ENCODE measurements at places on chromosomes 5 and 9.

- DNase-seq: no peak
Measured at GRCh38 chr9:38117651-38118050, 48.6 kb upstream of the SHB start.

DNA sequence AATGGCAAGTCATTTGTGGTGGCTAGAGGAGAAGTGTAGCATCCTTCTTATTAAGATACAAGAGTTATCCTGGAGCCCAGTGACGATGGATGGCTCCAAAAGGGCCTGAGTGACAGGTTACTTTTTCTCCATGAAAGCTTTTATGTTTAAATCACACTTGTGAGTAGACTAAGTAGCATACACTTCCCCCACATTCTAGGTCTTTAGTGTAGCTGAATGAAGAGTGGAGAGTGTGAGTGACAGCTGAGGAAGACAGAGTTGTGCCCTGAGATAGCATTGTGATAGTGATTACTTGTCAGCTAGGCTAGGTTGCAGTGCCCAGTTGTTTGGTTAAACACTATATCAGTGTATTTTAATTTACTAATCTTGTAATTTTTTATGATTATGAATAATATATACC lies 337.8 kb downstream of the TENT4A start:
- DNase-seq: no peak

GRCh38 chr9:77977210-77977611 lies 54.4 kb downstream of the GNAQ start:
- DNase-seq: no peak

GRCh38 chr5:85716344-85717202 lies 901.2 kb upstream of the COX7C start:
- DNase-seq: no peak

GRCh38 chr9:5790923-5791322 lies 42.0 kb downstream of the ERMP1 start:
- no peak for DNase-seq

DNA sequence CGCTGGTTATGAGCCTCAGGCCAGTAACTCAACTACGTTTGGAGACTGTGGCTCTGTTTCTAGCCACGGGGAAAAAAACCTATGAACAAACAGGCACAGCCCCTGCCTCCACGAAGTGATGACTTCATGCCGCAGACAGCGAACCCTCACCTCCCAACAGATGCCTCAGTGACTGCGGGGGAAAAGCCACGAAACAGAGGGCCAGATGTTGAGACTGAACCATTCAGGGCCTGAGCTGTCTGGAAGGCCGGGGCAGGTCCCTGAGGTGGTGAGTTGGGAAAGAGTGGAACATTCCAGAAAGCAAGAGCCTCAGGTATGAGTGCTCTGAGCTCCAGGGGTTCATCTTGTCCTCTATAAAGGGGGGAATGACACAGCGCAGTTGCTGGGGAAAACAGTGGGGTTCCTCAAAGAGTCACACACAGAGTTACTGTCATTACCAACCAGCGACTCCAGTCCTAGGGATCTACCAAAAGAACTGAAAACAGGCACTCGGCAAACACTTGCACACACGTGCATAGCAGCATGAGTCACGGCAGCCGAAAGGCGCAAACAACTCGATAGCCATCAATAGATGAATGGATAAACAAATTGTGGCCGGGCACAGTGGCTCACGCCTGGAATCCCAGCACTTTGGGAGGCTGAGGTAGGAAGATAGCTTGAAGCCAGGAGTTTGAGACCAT lies 15.3 kb downstream of the PLPP7 start:
- DNase-seq: no peak

- no peak for DNase-seq
Measured at GRCh38 chr5:133332439-133333024, 279.8 kb downstream of the FSTL4 start.

DNA sequence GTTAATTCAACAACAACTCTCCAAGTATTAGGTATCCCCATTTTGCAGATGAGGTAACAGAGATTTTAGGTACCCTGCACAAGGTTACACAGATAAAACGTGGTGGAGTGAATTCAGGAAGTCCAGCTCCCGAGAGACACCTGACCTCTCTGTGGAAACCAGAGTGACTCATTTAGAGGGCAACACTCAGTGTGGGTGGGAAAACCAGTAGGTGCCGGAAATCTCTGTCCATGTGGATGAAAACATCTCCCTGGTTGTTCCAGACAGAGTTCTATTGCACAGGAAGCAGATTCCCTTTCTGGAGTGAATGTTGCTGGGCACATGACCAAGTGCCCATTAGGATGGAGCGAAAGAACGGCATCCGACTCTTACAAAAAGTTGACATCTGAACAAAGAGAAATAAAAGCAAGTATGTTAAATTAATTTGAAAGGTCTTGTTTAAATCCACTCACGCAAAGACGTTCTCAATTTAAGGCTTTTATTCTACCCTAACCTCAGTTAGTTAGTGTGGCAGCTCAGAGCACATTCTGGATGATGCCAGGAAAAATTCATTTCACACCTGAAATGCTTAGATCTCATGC lies 391.9 kb upstream of the WWC1 start:
- DNase-seq: no peak

DNA sequence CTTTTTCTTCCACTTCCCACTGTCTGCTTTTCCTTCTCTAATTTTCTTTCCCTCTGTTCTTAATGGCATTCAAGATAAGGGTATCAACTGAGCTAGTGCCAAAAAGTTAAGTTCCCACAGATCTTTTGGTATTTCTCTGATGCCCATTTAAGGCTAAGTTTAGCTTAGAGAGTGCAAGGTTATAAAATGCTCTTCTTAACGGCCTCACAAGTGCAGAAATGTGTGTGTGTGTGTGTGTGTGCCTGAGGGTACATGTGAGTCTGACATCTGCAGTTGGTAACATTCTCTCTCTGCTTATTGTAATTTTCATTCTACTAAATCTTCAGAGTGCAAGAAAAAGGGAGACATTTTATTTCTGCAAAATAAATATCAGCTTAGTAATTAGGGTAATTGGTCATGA lies 24.2 kb downstream of the FBN2 start:
- no peak for DNase-seq

DNA sequence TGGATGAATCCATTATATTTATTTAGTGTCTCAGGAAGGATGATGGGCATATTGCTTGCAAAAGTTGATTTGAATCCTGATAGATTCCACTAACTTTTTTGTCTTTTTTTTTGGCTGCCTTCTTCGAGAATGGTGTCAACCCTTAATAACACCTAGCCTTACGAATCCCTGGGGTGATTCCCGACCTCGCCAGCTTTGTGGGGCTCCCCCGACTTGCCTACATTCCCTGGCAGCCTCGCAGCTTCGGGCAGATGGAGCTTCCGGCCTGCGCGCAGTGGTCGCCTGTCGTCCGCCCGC lies 366 bp upstream of the DOCK8 start:
- no peak for DNase-seq

DNA sequence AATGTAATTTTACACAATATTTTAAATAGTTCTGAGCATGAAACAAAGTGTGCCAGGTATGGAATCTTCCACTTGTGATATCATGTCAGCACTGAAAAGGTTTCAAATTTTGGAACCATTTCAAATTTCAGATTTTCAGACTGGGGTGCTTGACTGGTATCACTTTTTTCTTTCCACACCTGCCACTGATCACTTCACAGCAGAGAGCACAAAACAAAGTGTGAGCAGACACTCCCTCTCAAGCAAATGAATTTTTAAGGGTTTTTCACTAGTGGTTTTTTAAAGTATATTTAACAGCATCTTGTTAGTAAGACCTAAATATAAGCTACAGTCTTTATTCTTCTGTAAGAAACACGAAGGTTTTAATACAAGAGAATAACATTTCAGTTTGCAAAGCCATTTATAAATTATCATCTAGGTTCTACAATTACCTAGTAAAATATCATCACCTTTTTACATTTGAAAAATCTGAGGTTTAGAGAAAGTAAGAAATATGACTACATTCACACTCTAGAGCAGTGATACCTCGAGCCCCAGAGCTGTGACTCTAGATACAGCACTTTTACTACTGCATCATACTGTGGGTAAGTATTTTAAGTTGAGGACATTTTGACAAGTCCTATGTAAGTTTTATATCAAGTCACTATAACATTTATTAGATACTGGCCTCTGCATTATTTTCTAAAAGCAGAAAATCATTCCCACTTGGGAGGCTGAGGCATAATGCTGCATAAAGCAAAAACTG lies 14.6 kb downstream of the GOLPH3 start:
- DNase-seq: no peak
